ENCODE measurements at places on chromosomes 7 and 10.

DNA sequence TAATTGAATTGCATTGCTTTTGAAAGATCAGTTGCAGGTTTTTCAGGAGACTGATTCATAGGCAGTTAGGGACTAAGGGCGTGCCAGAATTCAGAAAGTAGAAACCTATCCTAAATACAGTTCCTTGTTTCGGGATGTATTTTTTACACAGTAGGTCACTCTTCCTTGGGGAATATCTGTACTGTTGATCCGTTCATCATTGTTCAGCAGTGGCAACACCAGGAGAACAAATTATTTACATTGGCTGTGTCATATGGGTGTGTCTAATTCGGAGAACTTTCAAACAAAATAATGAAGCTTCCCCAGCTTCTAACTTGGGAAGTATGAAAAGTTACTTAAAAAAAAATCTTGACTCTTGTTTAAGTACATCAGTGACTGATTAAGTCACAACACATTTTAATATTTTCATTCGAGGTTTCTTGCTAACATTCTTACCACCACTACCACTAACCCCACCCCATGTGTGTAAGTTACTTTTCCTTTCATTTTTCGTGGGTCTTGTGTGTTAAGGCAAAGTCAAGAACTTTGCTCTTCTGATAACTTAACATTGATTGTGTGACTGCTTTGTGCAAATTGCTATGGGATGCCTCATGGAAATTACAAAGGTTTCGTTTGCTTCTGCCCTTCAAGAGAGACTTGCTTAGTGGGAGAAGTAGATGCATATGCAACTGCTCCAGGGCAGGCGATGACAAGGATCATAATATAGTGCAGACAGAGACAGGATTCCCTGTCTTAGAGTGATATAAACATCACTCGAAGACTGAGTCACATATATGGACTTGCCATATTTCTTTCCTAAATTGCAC lies 43.8 kb upstream of the RPA3 start:
- DNase-seq, result no peak

DNA sequence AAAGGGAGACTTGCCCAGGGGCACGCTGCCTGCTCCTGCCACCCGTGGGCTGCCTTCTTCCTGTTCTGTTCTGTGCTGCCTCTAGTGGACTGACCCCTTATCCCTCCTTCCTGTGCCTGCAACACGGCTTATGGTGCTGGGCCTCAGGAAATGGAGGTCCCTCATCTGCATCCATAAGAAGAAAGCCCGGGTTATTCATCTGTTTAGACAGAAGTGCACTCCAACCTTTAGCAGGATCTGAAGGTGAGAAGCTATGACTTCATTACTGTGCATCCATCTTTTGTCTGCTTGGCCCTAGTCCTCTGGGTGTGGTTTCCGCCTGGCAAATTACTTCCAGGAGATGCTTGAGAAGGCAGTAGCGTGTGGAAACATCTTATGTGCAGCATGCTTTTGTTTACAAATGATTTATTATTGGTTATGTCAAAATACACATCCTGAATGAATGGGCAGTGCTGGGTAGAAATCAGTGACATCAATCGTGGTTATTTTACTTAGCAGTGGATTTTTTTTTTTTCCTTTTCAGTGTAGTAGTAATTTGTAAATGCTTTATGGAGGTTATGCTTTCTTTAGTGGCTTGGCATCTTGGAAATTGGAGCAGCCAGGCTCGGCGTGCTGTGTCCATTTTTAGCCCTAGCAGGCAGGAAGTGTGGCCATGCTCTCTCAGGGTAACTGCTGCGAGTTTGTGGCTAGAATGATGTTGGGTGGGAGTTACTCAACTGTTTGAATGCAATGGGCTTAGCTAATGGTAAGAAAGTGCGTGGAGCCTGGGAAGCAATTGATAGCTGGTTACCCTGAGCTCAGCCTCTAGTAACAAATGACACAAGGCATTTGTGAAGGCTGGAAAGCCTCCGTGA lies 12.7 kb downstream of the PTPRE start:
- no peak for DNase-seq

DNA sequence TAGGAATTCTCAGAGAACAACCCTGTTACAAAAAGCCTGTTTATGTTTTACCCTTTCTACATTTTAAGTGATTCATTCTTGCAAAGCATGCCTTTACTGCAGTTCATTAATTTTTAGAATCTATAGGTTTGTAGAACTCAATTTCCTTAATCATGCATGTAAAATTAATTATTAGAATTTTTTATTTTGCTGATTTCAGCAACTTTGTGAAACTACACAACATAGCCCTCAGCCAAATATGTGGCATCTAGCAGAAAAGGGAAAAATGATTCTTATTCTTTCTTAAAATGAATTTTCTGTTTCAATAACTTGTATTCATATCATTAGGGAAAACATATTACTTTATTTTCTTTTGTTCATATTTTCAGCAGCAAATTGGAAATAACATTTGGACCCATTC lies 392.9 kb upstream of the PFKP start:
- no peak for DNase-seq

DNA sequence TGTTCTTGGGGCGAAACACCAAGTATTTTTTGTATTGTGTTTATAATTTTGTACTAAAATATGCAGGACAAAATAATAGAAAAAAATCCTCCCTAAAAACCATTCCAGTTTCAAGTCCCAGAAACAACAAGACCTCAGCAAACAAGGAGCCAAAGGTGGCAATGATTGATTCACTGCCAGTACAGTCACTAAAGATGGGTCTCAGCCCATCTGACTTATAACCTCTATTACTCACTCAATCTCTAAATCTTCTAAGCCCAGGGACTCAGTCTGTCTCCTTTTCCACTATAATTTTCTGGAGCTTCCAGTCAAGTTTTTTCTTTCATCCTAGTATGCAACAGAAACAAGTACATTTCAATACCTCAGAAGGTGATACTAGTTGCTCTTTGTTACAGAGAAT lies 33.3 kb downstream of the SNX13 start:
- DNase-seq, result no peak

DNA sequence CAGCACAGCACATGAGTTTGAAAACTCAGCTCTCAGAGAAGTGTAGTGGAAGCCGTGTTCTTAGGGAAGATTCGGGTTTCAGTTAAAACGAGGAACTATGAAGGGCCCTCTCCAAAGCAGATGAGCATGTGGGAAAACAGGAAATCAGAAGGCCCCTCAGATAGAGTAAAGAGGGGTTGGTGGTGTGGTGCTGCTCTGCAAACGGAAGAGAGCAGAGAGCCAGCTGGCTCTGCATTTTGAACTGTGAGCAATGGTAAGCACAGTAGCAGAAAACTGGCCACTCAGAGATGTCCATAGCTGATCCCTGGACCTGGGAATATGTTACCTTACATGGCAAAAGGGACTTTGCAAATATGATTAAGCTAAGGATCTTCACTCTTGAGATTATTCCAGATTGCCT lies 27.9 kb upstream of the CUL1 start:
- DNase-seq, result no peak

GRCh38 chr7:22549051-22549450 lies 49.1 kb upstream of the STEAP1B start:
- no peak for DNase-seq

DNA sequence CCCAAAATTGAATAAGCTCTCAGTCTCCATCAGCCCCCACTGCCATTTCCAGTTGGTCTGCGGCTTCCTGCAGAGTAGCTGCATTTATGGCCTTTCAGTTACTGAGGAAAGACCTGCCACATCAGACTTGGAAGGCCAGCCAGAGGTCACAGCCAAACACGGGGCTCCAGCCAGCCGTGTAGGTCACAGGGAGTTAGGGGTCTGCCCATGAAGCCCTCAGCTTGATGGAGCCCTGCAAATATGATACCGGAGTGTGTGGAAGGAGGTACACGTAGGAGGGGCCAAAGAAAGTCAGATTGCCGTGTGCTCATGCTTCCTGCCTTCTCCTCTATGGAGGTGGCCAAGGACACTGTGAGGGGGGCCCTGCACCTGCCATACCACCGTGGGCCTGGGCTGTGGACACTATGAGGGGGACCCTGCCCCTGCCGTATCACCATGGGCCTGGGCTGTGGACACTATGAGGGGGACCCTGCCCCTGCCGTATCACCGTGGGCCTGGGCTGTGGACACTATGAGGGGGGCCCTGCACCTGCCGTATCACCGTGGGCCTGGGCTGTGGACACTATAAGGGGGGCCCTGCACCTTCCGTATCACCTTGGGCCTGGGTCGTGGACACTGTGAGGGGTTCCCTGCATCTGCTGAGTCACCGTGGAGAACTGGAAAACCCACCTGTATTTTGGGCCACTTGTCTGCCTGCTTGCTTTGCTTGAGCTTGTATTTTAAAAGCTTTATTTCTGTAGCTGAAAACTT lies 335.7 kb upstream of the SHH start:
- DNase-seq, result no peak

- DNase-seq, result no peak
Measured at GRCh38 chr10:30931094-30931493, 100.6 kb downstream of the ZNF438 start.

DNA sequence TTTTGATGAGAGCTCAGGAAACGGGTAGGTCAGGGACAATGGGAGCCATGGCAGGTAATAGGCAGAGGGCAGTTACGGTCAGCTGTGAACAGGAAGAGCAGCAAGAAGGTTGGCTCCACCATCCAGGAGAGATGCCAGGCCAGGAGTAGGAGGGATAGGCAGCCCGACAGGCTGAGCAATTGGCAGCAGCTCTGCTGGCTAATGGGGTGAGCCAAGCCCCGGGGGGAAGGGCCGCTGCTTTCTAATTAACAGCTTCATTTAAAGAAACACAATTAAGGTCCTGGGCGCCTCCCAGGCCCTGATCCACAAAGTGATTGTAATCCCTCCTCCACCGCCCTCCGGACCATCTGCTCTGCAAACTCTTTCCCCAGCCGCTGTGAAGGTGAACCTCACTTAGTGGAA lies 23.7 kb downstream of the SH2B2 start:
- no peak for DNase-seq

DNA sequence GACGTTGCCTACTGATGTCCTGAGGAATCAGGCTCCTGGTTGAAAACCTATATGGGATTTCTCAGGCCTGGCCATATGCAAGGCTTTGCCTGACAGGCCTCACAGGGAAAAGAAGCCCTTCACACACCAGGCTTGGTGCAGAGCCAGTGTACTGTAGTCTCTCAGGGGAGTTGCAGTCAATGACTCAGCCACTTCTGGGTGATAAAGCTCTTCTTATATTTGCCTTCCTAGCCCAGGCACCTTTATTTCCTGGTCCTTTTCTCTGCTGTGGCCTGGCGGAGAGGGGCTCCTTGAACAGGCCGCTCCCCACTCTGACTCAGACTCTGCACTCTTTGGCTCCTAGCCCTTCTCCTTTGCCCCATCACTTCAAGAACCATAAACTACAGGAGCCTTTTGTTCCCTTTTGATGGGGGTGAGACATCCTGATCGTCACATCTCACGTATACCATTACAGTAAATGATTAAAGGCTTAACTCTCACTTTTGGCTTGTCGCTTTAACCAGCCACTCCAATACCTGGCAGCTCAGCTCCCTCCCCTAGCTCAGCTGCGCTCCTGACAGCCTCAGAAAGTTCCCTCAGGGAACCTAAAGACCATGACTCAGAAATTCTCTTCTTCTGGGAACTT lies 33.5 kb downstream of the DPY19L1 start:
- peak; percentile 37 for DNase-seq

- peak; percentile 18 for DNase-seq
Measured at GRCh38 chr7:21256310-21256877, 171.5 kb upstream of the SP4 start.

DNA sequence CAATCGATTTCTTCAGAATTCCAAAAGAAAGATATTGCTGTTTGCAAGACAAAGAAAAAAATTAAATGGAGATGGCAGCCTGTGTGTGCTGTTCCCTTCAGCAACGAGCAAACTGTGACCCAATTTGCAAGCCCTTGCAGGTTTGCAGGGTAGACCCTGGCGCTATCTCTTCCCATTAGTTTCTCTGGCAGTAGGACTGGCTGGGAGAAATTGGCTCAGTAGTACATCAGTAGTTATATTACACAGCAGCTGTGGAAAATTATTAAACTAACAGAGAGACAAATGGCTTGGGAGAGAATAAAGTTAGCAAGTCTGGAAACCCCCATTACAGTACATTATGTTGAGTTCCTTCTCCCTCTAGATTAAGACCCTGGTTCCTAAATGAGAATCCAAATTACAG lies 116.4 kb upstream of the ITGB1 start:
- no peak for DNase-seq

DNA sequence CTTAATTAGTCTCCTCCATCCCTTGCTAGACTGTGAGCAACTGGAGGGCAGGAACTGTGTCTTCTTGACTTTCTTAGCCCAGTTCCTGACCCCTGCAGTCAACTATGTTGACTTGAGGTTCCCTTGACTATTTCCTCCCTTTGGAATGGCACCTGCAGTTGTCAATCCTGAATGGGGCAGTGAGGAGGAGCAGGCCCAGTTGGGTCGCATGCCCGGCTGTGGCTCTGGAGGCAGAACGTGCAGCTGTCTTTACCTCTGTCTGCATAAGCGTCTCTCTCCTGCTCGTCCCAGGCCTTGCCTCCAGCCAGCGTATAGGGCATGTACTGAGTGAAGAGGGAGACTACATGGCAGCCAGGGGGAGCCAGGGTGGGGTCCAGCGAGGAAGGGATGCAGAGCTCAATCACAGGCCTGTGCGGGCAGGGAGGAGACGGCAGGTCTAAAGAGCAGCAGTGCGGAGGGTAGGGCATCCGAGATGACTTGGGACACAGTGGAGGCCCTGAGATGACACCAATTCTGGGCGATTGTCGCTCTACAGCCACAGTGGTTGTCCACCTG lies 26.8 kb downstream of the PYROXD2 start:
- no peak for DNase-seq

DNA sequence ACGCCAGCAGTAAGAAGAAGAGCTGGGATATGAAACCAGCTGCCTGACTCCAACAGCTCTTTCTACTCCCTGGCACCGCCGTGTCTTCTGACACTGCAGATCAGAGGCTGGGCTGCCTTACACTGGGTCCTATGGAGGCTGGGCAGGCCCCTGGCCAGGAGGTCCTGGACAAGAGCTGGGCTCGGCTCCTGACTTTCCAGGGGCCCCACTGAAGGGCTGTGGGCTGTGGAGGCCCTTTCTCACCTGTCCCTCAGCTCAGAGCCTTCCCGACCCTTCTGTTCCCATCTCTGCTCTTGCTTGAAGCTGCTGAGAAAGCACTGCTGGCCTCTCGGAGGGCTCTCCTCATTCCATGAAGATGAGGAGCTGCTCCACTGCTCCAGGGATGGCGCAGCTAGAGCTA lies 85.9 kb upstream of the UNC5B start:
- DNase-seq, result no peak

DNA sequence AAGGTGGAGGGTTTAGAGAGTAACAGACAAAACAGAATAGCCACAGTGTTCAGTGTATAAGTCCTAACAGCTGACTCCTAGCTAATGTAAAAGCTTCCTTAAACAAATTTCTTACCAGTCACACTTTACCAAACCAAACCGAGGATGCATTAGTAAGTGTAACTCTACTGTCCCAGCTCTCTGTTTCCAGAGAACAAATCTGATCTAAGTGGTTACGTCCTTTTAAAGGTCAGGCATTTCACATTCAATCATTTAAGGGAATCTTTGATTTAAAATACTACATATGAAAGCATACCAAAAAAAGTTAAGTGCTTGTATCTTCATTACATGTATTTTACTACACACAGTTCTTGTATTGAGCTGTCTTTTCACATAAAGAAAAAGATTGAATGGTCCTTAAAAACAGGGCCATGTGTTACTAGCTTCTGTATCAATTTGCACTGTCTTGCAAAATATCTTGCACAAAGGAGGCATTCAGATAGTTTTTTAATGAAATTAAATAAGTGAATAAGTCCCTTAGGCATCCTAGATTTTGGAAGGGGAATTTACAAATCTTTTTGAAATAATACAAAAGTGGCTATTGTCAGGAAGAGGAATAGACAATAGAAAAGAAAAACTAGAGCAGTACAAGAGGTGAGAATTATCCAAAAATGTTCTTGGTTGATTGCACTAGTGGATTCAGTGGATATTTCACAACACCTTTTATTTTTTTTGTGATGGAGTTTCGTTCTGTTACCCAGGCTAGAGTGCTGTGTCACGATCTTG lies 58.4 kb upstream of the SPOCK2 start:
- DNase-seq, result no peak
